ENCODE measurements at places on chromosomes 5 and 9.

GRCh38 chr5:132641241-132641723 lies 16.7 kb upstream of the IL13 start:
- no peak for DNase-seq

- no peak for DNase-seq
Measured at GRCh38 chr5:68455216-68455615, 239.7 kb downstream of the PIK3R1 start.

- DNase-seq = no peak
Measured at GRCh38 chr5:56817263-56818014, 2.1 kb downstream of the MAP3K1 start.

- DNase-seq = no peak
Measured at GRCh38 chr5:131274326-131275063, 10.6 kb downstream of the CDC42SE2 start.

DNA sequence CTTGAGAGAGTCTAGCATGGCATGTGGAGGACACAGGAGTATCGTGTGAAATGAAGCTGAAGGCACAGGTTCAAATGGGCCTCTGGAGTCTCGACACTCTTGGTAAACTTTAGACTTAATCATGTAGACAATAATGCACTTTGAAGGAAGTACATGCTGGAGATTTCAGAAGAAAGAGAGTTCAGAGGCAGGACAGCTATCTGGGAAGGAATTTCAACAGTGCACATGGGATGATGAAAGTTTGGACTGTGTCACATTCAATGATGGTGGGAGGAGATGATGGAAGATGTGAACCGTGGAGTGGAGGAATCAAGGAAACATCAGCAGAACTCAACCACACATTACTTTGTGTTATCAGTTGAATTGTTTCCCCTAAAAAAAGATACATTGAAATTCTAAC lies 88.6 kb upstream of the PAPPA start:
- DNase-seq = no peak

- no peak for DNase-seq
Measured at GRCh38 chr5:59757442-59757841, 136.1 kb downstream of the PDE4D start.

- no peak for DNase-seq
Measured at GRCh38 chr9:17349831-17350230, 215.0 kb downstream of the CNTLN start.

DNA sequence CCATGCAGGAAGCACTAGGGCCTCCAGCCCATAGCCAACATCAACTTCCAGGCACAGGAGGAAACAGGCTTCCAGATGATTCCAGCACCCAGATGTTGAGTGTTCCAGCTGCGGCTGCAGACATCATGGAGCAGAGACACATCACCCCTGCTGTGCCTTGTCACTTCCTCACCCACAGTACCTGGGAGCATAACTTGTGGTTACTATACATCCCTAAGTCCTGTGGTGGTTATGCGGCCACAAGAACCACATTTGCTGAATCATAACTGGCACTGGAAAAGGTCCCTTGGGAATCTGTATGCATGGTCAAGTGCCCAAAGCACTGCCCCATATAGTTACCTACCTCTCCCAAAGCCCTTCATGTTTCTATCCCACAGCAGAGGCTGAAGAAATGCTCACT lies 56.6 kb downstream of the WHRN start:
- no peak for DNase-seq

DNA sequence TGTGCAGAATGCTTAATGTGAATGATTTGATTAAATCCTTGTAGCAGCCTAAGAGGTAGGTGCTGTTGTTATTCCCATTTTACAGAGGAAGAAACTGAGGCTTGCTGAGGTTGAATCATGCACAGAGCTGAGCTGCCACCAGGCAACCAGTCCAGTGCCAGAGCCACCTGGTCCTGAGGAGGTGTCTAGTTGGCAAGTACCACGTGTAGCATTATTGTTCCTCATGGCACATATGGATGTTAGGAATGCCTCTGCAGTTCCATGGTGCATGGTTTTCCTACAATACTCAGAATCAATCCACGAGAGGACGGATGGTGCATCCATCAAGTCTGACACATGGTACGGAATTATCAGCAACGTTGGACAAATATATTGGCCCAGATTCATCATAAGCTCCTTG lies 8.9 kb downstream of the UBE2QL1 start:
- no peak for DNase-seq

DNA sequence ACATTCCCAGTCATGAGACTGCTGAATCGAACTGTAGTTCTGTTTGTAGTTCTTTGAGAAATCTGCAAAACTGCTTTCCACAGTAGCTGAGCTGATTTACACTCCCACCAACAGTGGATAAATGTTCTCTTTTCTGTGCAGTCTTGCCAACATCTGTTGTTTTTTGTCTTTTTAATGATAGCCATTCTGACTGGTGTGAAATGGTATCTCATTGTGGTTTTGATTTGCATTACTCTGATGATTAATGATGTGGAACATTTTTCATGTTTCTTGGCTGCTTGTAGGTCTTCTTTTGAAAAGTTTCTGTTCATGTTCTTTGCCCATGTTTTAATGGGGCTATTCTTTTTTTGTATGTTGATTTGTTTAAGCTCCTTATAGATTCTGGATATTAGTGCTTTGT lies 187.3 kb upstream of the TLE4 start:
- DNase-seq = no peak

DNA sequence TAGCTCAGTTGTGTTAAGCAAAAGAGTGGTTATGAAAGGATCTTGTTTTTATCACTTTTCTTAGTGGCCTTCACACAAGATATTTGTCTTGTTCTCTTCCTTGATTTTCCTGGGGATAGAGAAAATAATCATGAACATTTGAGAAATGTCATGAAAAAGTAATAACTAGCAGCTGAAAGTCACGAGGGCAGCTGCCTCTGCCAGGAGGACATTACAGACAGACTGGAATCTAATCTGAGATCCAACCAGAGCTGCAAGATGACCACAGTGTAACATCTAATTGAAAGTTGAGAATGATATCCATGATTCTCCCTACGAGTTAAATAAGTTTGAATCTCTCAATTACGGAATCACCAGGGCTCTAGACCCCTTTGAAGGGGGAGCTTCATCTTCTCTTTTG lies 274.9 kb downstream of the ARHGAP26 start:
- no peak for DNase-seq
